ENCODE measurements at places on chromosomes 11 and 22.

GRCh38 chr22:40258017-40258416 lies 80.3 kb downstream of the TNRC6B start:
- DNase-seq = no peak

- no peak for DNase-seq
Measured at GRCh38 chr22:35887296-35887875, 141.2 kb downstream of the RBFOX2 start.

GRCh38 chr22:18023509-18024275 lies 669 bp downstream of the MICAL3 start:
- DNase-seq = no peak

- DNase-seq = no peak
Measured at GRCh38 chr22:32958001-32958400, 100.2 kb downstream of the SYN3 start.

DNA sequence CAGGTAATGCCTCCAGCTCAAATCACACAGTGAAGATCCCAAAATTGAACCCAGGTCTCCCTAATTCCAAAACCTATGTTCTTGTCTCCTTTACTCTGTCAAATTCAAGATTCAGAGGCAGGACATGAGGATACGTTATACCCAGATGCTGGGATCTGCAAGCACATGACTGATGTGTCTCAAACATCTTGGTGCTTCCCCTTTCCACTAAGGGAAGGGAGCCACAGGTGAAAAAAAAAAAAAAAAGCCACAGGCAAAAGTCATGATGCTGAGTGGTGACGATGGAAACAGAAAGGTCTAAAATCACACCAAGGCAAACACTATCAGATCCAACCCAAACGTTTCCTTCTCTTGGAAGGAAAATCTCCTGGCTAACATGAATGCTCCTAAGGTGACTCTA lies 24.0 kb downstream of the ABTB2 start:
- DNase-seq = no peak

- no peak for DNase-seq
Measured at GRCh38 chr22:46693634-46694415, 44.2 kb downstream of the CERK start.

DNA sequence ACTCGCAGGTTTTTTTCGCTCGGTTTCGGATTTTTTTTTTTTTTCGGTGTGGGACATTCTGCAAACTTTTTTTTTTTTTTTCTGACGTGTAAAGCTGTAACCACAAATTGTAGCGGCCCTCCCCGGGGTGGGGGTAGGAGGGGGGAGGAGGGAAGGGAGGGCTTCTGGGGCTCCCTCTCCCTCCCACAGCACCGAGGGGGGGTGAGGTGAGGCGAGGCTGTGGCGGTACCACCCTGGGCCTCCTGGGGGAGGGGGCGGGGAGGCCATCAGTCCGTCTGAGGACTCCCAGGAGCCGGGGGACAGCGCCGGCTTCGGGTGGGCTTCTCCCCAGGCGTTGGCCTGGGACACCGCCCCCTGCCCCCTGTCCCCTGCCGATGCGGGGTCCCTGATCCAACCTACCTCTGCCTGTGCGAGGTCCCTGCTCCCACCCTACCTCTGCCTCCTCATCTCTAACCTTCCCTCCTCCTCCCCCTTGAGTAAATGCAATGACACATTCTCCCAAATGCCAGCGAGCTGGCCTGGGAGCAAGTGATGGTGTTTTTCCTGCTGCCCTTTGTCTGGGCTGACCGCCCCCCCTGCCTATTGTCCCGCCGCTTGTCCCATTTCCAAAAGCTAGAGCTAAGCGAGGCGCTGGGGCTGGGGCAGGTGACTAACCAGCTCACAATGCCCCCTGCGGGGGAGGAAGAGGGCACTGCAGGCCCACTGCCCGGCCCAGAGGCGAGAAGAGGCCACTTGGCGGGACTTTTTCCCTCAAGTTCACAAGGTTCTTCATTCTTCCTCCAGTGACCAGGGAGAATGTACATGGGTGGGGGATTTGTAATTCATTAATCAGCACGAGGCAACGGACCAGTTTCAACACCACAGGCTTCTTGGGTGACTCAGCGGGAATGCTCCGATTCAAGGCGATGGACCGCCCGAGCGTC lies 511 bp upstream of the CLCF1 start:
- peak; percentile 48 for DNase-seq

DNA sequence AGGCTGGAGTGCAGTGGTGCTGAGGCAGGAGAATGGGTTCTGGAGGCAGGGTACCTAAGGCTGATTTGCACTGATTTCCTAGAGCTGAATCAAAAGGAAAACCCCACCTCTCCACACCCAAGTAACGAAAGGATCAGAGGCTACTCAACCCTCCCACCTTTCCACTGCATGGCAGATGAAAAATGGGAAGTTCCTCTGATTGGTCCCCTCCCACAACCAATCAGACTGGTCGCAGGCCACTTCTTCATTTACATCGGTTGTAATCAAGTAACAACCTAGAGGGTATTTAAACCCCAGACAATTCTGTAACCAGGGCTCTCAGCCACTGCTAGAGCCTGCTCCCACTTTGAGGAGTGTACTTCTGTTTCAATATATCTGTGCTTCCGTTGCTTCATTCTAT lies 18.6 kb upstream of the PARVB start:
- DNase-seq = no peak

DNA sequence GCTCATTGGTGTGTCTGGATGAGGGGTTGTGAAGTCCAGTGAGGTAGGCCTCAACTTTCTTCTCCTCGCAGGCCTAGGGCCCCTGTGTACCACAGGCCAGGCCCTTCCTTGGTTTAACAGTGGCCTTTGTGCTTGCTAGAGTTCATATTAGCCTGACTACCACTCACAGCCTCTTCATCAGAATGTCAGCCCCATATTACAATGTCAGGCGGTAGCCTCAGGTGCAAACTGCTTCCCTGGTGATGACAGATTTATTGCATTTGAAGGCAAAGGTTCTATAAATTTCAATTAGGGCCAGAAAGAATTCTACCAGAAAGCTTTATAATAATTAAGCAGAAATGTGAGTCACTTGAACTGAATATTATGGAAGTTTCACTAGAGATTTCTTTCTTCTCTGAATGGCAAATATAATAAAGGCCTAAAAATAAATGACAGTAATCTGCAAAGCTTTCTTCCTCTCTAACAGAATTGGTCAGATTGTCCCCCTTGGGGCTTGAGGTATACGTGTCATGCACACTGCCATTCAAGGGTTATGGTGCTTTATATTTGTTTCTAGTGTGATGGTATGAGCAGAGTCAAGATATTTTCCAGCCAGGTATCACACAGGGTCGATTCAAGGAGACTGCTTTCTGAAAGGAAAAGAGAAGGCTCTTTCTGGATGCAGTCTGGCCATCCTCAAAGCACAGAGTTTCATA lies 210.3 kb downstream of the CWF19L2 start:
- DNase-seq = no peak

- no peak for DNase-seq
Measured at GRCh38 chr11:34204396-34205279, 99.2 kb downstream of the NAT10 start.

- no peak for DNase-seq
Measured at GRCh38 chr11:109112261-109112660, 309.7 kb upstream of the C11orf87 start.

GRCh38 chr11:130131961-130132850 lies 27.4 kb upstream of the ST14 start:
- DNase-seq = peak; percentile 16

DNA sequence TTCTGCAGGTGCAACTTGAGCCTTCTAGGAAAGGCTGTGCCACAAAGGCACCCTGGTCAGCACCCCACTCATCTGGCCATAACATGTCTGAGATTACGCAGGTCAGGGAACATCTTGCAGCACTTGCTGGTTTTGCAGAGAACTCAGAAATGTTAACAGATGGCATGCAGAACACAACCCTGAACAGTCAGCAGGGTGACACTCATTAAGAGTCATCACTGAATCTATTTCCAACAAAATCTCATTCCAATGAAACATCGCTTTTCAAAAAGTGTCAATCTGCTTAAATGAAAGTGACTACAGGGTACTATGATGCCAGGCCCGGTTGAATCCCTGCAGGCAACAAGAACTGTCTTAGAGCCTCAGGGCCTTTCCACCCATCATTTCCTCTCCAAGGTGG lies 369.8 kb upstream of the CCDC90B start:
- no peak for DNase-seq

DNA sequence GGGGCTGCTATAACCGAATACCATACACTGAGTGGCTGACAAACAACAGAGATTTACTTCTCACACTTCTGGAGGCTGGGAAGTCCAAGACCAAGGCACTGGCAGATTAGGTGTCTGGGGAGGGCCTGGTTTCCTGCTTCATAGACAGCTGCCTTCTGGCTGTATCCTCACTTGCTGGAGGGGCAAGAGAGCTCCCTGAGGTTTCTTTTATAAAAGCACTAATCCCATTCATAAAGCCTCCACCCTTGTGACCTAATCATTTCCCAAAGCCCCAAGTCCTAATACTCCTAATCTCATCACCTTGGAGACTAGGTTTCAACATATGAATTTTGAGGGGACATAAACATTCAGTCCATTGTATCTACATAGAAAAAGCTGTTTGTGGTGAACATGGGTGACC lies 131.8 kb downstream of the KIRREL3 start:
- DNase-seq = no peak

- no peak for DNase-seq
Measured at GRCh38 chr22:23383491-23384361, 196.4 kb downstream of the IGLL1 start.

GRCh38 chr11:112316971-112317370 lies 56.3 kb upstream of the PLET1 start:
- no peak for DNase-seq

GRCh38 chr22:20579273-20580120 lies 72.1 kb downstream of the MED15 start:
- no peak for DNase-seq

DNA sequence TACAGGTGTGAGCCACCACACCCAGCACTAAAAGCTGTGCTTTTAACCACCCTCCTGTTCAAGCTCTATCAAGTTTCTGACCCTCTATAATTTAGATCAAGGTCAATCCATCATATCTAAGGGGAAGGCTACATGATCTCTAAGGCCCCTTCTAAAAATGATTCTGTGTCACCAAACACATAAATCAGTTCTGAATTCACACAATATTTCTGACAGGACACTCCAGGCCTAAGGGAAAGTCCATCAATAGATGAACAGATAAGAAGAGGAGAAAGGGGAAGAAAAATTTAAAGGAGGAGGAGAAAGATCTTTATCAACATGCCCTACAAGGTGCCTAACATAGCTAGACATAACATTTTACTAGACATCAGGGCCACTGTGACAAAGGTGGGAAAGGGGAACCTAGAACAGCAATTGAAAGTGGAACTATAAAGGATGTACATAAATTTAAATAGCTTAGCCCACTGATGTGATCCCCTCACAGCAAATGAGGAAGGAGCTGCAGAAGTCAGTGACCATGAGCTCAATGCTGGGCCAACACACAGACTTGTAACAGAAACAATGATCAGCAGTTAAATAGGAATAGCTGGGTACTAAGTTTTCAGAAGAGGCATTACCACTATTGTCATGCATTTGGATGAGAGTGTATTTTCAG lies 4.7 kb downstream of the PRCP start:
- no peak for DNase-seq

DNA sequence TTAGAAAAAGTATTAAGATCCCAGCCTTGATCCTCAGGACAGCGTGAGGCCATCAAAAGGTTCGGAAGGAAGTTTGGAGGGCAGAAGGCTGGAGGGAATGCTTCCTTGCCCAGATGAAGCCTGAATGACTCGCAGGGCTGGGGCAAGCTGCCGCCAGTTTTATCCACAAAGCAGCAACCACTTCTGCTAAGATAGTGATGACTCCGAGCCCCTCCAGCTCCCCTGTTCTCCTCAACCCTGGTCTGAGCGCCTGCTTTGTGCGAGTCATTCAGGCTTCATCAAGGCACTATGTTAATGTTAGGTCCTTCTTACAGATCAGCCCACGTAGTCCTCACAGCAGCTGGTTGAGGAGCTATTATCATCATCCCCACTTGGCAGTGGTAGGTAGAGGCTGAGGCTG lies 158.8 kb downstream of the COMMD9 start:
- no peak for DNase-seq

GRCh38 chr11:77801477-77801876 lies 19.0 kb downstream of the RSF1 start:
- DNase-seq = no peak

GRCh38 chr11:131663405-131664200 lies 293.2 kb downstream of the NTM start:
- DNase-seq = no peak

GRCh38 chr22:46297151-46297812 lies 612 bp downstream of the GTSE1 start:
- no peak for DNase-seq

DNA sequence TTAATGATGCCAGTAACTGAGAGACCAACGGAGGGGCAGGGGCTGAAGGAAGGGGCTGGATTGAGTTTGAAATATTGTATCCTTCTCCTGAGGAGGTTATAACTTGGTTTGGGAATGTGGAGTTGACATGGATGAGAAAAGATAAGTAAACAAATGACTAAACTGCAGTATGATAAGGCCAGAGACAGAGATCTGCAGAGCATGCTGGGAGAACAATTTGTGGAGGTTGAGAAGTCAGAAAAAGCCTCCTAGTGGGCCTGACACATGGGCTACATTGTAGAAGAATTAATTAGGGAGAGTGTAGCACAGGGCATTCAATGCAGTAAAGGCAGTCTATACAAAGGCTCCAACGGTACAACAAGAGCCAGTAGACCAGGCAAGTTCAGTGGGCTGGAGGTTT lies 55.9 kb downstream of the SPON1 start:
- DNase-seq = no peak

DNA sequence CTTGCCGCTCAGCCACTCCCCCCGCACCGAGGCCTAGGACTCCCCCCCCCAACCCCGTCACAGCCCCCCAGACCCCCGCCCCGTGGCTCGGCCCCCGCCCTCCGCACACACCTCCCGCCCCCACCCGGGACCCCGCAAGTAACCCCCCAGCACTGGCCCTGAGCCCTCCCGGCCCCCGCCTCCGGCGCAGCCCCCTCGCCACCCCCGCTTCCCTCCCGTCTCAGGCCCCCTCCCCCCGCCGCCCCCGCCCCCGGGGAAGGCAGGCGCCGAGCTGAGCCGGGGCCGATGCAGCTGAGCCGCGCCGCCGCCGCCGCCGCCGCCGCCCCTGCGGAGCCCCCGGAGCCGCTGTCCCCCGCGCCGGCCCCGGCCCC lies 1.5 kb downstream of the SHANK3 start:
- no peak for DNase-seq

DNA sequence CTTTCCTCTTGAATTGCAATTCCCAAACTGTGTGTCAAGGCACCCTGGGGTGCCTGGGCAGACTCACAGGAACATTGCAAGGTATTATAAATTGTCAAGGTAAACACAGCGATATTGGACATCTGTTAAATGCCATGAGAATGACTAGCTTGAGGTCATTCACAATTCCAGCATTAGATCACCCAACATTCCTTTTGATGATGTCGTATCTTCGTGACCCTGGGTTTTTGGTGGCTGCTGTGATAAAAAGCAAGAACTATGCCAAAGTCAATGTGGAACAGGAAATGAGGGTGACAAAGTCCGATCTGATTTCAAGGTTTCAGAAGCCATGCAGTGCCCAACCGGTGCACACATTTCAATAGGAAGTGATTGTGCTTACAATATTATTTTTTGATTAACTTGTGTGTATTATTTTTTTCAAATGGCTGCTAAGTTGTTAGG lies 458.4 kb downstream of the MIAT start:
- no peak for DNase-seq

Measured in stimulated activated CD8-positive, alpha-beta memory T cell treated with anti-CD3 and anti-CD28 coated beads, Interleukin-15, amount 100 ng/mL, for 1 hour (primary cell).